ENCODE measurements at places on chromosomes 13 and 19.

DNA sequence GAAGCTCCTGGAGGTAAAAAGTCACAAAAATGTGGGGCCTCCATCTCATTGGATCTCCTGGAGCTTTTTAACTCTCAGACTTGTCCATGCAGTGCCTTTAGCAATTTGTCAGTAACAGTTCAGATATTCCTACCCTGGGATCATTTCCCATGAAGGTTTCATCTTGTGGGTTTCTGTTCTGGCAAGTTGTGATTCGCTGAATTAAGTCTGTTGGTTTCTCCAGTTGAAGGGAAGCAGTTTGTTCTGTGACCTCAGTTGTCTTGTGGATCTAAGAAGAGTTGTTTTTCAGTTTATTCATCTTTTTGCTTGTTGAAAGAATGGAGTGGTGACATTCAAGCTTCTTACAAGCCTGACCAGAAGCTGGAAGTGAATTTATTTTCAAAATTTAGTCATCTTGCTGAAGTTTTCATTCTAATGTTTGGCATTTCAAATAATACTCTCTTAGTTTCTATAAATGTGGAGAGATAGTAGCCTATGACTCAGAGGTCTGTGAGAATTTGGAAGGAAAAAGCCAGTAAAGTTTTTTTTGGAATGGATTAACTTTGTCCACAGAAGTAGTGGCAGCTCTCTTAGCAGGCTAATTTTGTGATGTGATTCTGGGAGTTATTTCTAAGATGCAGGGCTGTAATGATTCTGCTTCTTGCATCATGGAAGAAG lies 120.1 kb upstream of the CSNK1A1L start:
- no peak for DNase-seq

DNA sequence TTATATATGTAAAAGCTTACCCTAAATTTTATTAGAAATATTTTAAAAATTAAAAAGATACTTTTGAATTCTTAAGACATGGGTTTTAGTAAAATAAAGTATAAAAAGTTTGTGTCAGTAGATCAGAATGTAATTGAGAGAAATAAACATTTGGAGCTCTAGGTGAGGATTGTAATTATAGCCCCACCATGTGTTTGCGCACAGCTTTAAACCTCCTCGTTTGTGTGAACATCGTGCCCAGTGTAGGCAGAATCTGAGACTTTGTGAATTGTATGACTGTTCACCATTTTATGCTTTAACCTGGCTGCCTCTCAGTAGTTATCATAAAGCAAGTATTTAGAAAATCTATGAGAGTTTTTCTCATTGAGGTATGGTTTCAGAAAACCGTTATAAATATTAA lies 29.1 kb downstream of the CUL4A start:
- no peak for DNase-seq

GRCh38 chr19:7297742-7298141 lies 3.5 kb upstream of the INSR start:
- no peak for DNase-seq

GRCh38 chr19:28905996-28906395 lies 307.0 kb downstream of the UQCRFS1 start:
- no peak for DNase-seq

DNA sequence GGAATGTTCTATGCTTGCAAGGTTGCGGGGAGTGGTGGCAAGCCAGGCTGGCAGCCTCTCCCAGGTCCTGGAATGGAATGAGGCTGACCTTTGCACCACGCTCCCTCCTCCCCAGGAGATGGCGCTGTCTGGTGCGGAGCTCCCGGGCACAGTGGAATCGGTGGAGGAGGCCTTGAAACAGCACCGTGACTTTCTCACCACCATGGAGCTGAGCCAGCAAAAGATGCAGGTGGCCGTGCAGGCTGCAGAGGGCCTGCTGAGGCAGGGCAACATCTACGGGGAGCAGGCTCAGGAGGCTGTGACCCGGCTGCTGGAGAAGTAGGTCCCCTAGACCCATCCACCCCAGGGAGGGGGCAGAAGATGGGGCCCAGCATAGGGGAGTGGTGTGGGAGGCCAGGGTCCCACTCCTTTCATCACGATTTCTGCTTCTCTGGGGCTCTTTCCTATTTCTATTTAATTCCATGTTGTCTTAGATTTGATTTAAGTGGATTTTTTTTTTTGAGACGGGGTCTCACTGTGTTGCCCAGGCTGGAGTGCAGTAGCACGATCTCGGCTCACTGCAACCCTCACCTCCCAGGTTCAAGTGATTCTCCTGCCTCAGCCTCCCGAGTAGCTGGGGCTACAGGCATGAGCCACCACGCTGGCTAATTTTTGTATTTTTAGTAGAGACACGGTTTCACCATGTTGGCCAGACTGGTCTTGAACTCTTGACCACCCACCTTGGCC lies 53.2 kb upstream of the SHKBP1 start:
- DNase-seq, result peak; percentile 15

DNA sequence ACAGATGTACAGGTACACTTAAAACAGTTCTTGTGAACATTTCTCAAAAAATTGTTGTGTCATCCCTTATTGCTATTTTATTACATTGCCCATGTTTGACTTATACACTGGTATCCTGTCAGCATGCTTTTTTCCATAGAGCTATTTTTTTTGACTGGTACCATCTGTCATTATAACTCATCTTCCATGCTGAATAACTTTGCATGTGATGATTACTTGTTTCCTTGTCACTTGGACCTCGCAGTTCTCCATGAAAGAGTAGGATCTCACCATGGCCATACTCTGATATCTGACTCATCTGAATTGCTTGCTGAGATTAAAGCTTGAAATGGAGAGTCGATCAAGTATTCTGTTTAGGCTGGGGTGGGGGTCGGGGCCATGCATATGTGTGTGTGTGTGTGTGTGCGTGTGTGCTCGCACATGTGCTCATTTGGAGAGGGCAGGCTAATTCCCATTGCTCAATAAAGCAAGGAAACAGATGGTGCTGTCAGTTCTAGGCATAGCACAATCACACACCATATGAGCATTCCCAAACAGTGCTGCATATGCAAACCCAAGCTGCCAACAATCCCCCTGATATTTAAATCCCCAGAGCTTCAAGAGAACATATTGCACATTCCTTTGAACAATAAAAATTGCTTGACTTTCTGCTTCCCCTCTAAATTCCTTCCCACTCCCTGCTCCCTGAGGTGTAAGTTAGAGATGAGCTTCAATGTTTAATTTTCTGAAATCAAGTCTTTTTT lies 62.9 kb downstream of the NHLRC3 start:
- no peak for DNase-seq

DNA sequence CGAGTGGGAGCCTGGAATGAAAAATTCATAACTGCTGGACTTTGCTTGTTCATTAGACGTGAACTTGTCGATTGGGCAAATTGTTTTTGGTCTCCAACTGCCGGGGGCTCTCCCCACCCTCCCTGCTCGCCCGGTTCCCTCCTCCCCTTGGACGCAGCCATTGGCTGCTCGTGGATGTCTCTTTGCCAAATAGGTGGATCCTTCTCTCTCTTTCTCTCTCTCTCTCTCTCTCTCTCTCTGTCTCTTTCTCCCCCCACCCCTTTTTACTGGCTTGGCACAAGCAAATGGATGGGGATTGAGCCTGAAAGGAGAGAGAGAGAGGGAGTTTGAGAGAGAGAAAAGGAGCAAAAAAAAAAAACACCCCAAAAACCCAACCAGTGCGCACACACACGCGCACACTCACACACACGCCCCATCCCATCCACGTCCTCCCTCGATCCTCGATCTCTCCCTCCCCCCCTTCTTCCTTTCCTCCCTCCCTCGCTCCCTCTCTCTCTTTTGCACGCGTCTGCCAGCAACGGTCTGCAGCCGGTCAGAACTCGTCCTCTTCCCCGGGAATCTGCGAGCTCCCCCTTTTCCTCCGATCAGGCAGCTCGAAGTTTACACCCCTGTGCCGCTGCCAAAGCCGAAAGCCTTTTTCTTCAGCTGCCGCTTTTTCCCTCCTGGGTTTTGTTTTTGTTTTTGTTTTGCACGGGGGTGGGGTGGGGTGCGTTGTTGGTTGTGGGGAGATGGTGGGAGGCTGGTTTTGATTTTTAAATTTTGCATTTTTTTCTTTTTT lies 27.8 kb downstream of the NFIX start:
- no peak for DNase-seq

DNA sequence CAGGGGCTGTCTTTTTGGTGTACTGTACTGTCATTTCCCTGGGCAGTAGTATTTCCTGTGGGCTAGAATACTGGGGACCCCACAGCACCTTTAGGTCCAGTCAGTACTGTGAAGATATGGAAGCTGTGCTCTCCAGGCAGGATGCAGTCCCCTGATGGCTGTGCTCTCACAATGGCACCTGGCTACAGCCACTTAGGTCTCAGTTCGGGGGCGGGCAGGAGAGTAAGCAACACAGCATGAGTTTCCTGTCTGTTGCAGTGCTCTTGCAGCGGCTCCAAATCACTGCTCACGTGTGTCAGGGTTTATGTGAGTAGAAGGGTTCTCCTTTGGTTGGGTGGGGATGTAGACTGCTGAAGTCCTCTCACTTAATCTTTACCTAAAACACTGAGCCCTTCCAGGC lies 810.4 kb downstream of the DACH1 start:
- DNase-seq, result no peak

DNA sequence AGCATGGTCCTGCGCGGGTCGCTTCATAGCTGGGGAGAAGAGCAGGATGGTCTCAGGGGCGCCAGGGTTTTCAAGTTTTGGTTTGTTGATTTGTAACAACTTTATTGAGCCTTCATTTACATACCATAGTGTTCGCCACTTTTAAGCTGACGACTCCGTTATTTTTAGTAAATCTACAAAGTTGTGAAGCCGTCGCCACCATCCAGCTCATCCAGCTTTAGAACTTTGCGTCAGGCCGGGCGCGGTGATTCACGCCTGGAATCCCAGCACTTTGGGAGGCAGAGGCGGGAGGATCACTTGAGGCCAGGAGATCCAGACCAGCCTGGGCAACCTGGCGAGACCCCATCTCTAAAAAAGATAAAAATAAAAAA lies 404 bp downstream of the C19orf44 start:
- no peak for DNase-seq

DNA sequence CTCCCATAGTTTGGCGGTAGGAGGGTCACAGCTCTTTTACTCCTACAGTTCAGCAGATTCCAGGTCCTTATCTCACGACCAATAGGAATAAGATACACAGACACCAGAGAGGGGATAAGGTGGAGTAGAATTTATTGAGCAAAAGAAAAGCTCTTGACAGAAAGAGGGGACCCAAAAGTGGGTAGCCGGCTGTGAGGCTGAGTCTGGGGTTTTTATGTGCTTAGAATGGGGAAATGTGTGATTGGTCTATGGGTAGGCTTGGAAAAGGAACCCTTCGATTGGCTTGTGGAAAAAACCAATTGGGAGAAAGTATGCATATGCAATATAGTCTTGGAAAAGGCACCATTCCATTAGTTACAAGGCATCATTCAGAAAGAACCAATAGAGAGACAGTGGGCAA lies 1356.9 kb upstream of the SPRY2 start:
- DNase-seq, result no peak

DNA sequence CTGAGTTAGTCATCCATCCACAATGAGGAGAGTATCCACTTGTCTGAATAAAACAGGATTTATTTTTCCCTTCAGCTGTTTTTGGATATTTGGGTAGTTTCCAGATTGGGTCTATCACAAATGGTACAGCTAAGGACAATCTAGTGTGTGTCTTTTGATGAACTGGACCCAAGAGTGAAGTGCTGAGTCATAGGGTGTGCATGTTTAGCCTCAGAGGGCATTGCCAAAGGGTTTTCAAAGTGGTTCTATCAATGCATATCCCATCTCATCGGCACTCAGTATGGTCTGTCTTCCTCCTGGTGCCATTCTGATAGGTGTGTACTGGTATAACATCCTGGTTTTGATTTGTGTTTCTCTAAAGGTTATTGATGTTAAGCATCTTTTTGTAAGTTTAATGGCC lies 62.3 kb downstream of the GSX1 start:
- DNase-seq, result no peak

DNA sequence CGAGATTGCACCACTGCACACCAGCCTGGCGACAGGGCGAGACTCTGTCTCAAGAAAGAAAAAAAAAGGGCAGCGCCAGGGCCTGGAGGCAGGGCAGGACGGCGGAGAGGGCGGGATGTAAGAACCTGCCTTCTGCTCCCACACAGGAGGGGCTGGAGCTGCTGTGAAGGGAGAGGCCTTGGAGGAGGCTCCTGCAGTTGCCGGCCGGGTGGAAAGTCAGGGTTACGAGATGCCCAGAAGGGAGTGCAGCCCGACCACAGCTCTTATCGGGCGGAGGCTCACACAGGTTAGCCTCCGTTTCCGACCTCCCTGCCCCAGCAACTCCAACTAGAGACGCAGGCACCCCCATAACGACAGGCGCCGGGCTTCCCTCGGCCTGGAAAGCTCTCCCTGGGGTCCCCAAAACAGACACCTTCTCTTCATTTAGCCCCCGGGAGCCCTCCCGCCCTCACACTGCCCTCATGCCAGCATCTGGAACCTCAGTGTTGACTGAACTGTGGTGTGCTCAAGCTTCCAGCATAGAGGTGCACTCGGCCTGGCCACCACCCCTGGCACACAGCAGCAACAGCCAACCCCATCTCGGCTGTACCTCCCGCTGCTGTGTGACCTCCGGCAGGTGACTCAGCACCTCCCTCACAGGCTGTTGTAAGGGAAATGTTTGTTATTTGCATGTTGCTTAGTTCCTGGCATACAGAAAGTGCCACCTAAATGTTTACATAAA lies 1.4 kb downstream of the PLPP2 start:
- peak; percentile 33 for DNase-seq

GRCh38 chr19:53492153-53492552 lies 24.6 kb downstream of the ZNF813 start:
- no peak for DNase-seq

GRCh38 chr19:35027851-35028599 lies 2.2 kb upstream of the SCN1B start:
- no peak for DNase-seq

DNA sequence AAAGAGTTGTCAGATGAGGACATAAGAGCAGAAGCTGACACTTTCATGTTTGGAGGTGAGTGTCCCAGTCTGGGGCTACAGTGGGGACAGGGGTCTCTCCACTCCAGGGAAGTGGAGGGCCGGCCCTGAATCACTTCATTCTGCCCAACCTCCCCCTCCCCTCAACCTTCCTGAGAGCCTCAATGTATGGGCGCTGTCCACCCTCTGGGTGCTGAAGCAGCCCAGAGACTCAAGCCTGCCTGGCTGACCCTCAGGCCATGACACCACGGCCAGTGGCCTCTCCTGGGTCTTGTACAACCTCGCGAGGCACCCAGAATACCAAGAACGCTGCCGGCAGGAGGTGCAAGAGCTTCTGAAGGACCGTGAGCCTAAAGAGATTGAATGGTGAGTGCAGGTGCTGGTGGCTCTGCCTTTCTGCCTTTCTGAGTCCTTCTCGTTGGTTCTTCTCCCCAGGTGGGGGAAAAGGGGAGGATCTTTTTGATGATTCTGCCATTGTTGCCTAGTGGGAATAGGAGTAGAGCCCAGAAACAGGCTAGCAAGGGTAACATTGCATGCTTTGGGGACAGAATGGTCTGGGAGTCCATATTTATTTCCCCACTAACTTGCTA lies 8.8 kb downstream of the CYP4F8 start:
- no peak for DNase-seq
